ENCODE measurements at places on chromosomes 6 and 20. TPM values are rescaled to one million over a fixed set of nuclear protein-coding genes. Genes with fewer than 3 reads are reported as not detected.

- H3K27ac ChIP-seq, result no peak overlapping the region
- no peaks in the 10 kb centered on the region for H3K27me3 ChIP-seq
- H3K4me1 ChIP-seq, result no peaks in the 10 kb centered on the region
- DNase-seq, result no peak
These were observed 26.3 kb downstream of the WFDC3 start for GRCh38 chr20:45765307-45765875.

DNA sequence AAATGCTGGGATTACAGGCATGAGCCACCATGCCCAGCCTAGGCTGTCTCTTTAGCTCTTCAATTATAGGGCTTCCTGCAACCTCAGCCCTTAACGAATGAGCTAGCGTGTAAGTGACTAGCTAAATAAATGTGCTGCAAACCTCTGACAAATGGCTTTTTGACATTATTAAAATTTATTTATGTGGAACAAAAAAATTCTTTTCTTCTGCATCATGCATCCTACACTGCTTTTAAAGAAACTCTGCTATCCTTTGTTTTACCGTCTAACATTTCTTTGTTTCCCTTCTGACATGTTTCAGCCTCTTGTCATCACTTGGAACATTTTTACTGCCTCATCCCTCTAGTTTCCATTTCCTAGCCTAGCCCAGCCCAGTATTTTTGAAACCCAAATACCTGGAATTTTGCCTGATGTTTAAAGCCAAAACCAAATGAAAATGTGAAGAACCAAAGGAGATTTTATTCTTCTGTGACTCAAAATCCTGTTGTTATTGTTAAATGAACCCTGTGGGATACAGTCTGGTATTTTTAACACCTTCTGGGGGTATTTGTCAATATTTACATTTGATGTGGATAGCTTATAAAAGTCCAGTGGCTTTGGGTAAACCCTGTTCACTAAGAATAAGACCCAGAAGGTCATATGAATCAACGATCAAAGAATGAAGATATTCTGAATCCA is 9.5 kb downstream of the NT5E start:
- peak; percentile 50 for DNase-seq
- no peaks in the 10 kb centered on the region for H3K27me3 ChIP-seq
- peaks cover 78% of the 10 kb centered on the region for H3K4me1 ChIP-seq
- no peaks in the 10 kb centered on the region for H3K36me3 ChIP-seq
- H3K4me3 ChIP-seq, result no peak overlapping the region
- H3K27ac ChIP-seq, result peak overlapping the region; percentile 24

DNA sequence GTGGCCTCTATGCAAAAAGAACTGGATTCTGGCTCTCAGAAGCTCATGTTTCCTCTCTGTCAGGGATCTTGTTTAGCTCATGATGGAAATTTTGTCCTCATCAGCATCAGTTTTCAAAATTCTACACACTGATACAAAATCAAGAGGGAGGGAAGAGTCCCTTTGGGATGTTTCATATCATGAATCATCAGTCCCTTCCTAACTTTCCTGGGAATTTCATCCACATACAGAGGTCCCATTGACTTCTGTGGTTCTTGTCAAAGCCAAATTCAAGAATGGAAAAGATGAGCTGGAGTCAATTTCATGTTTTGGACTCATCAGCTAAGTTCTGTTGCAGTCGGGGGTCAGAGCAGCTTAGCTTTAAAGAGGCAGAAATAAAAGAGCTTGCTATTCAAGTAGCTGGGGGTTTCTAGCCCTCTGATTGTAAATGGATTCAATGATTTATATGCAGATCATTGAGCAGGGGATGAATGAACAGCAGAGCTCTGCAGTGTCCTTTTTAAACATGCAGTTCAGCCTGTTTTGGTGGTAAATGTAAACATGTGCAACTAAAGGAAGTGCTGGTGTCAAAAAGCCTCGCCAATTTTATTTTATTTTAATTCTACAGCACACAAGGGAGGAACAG is 21.3 kb upstream of the TMEM14A start:
- no peak for DNase-seq
- H3K27ac ChIP-seq, result no peak overlapping the region
- H3K4me1 ChIP-seq, result peaks cover 9% of the 10 kb centered on the region
- no peak overlapping the region for H3K4me3 ChIP-seq
- no peaks in the 10 kb centered on the region for H3K27me3 ChIP-seq

DNA sequence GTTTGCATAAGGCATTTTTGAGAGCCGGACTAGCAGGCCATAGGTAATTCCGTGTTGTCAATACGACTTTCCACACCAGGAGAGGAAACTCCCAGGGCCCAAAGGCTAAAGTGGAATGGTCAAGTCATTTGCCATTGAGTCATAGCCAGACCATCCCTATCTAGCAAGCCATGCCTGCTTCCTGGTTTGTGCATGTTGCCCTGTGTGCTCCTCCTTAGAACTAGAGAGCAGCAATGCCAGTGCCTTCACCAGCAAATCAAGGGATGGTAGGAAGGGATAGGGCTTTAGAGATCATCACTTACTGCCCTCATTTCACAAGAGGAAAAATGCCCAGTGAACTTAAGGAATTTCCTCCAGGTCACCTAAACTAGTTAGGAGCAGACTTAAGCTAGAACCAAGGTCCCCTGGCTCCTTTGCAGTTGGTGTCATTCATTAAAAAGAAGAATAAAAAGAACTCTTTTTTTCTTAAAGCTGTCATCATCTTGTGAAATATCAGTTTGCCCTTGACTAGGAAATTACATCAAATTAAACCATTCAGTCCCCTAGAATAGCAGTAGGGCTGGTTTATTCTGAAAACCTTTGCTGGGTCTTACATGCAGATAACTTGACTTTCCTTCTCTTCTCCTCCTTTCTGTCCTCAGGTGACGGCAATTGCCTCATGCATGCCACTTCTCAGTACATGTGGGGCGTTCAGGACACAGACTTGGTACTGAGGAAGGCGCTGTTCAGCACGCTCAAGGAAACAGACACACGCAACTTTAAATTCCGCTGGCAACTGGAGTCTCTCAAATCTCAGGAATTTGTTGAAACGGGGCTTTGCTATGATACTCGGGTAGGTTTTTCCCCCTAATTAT is 7.4 kb downstream of the TNFAIP3 start:
- peak; percentile 26 for DNase-seq
- H3K27me3 ChIP-seq, result no peaks in the 10 kb centered on the region
- H3K4me3 ChIP-seq, result peak overlapping the region; percentile 72
- peaks cover 100% of the 10 kb centered on the region for H3K36me3 ChIP-seq
- H3K4me1 ChIP-seq, result peaks cover 15% of the 10 kb centered on the region
- H3K27ac ChIP-seq, result peak overlapping the region; percentile 78

- peaks cover 6% of the 10 kb centered on the region for H3K36me3 ChIP-seq
- peaks cover 16% of the 10 kb centered on the region for H3K4me1 ChIP-seq
- DNase-seq, result peak; percentile 55
- H3K27me3 ChIP-seq, result no peaks in the 10 kb centered on the region
- no peak overlapping the region for H3K4me3 ChIP-seq
These were observed 10.8 kb upstream of the BTBD3 start for GRCh38 chr20:11906626-11907480.

DNA sequence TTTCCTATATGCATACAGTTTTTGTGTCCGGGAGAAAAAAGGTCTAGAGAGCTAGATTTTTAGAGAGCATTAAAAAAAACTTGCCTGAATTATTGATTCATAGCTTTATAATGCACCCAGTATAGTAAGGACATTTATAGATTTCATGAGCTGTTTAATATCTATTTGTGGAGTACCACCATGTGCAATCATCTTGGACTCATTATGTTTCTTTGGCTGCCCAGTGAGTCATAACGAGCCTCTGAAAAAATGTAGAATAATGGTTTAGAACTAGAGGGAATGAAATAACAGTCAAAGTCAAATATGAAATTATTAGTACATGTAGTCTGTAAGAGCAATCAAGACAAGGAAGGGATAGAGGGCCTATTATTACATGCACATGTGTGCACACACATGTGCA is 350.0 kb downstream of the CD83 start:
- no peak overlapping the region for H3K4me3 ChIP-seq
- no peak for DNase-seq
- H3K27ac ChIP-seq, result no peak overlapping the region
- no peaks in the 10 kb centered on the region for H3K4me1 ChIP-seq

DNA sequence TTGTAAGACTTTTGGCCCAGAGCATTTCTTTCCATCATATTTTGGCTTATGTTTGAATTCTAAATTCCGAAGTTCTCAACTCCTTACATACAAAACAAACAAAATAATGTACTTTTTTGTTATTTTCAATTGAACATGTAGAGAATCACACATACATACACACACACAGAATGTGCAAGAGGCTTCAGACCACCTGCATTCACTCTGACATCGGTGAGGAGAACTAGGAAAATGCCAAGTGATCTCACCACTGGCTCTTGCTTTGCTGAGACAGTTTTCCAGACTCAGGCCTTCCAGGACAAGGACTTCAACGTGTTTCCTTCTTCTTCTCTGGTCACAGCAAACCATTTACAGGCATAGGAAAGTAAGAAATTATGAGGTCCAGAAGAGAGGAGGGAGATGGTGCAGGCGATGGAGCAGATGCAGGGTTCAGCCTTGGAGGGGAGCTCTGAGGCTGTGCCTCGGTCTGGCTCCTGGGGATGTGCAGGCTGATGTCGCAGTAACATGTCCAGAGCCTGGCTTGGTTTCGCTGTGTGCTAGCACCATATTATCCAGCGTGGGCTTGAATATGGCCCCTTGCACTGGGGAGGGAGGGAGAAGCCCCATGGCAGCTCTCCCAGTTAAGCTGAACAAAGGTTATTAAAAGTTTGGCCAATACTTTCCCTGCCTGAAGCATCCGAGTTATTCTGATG is 93.4 kb downstream of the DACT2 start:
- no peak for DNase-seq
- H3K4me3 ChIP-seq, result no peak overlapping the region
- no peaks in the 10 kb centered on the region for H3K36me3 ChIP-seq
- H3K27ac ChIP-seq, result no peak overlapping the region

DNA sequence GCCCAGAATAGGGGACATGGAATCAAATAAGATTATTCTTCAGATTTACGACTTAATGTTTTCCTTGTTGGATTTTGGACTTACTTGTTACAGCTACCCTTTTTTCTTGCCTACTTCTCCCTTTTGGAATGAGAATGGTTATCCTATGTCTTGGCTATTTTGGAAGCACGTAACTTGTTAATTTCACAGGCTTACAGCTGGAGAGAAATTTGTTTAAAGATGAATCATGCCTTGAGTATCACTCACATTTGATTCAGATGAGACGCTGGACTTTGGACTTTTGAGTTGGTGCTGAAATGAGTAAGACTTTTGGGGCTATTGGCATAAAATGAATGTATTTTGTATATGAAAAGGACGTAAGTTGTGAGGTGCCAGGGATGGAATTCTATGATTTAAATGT is 83.3 kb downstream of the SMPDL3A start:
- no peak overlapping the region for H3K4me3 ChIP-seq
- peaks cover 4% of the 10 kb centered on the region for H3K27me3 ChIP-seq
- no peak overlapping the region for H3K27ac ChIP-seq
- no peak for DNase-seq
- H3K4me1 ChIP-seq, result peaks cover 10% of the 10 kb centered on the region

L3MBTL3 gene
- 5.2 TPM for total RNA-seq

ENPP1 gene
- 2.8 TPM for total RNA-seq

RIPOR3 gene
- not detected for total RNA-seq

LINC00237 gene
- not detected for total RNA-seq

GPLD1 gene
- 0.16 TPM for total RNA-seq

RSPO4 gene
- total RNA-seq, result not detected

Measured in MCF 10A (cell line).